NCI-H1930 (cell line): ENCODE measurements at places on chromosomes 3 and 15.

- DNase-seq, result no peak
Observed at GRCh38 chr3:153338487-153338886, 176.5 kb downstream of the RAP2B start.

- DNase-seq, result no peak
Observed at GRCh38 chr15:99732751-99733267, 428 bp downstream of the LYSMD4 start.

DNA sequence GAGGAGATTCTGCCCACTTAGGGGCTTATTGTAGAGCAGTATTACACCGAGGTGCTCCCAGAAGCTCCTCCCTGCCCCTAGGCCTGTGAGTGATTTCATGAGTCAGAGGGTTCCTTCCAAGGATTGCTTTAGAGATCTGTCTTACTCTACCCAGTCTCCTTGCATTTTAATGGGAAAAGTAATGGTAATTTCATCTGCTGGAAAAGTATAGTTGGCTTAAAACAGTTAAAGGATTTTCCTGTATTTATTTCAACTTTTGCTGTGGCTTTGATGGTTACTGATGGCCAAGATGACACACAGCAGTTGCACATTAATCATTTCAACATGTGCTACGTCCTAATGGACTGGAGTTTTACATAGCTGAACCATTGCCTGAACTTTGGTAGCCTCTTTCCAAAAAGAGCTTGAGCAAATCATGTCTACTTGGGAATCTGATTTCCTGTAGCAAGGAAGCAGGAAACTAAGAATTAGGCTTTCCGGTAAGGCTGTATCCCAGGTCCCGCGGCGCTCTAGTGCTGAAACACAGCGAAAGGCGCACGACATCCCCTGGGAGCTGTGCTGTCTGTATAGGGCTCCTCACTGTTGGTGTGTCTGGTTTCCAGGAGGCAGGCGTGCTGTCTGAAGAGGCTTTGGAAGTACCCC, 9.2 kb upstream of the PGPEP1L start:
- DNase-seq, result no peak

DNA sequence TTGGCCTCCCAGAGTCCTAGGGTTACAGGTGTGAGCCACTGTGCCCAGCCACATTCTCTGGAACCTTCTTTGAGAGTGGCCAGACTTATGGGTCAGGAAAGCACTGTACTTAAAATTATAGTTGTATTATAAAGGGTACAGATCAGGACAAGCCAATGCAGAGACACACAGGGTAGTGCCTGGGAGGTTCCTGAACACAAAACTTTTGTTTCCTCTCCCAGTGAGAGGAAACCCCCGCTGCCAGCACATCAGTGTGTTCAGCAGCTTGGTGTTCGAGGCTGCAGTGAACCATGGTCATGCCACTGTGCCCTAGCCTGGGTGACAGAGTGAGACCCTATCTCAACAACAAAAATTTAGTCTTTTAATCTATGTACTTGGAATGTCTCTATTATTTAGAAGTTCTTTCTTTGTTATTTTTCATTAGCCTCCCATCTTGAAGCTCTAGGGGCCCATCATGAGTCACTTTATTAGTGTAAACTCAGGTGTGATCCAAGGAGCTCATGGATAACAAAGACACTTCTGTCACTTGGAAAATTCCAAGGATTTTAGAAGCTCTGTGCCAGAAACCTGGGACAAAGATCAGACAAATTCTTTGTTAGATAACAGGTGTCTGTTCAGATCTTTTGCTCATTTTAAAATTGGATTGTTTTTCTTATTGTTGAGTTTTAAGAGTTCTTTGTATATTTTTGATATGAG, 7.8 kb downstream of the BLOC1S6 start:
- no peak for DNase-seq

- DNase-seq, result no peak
Observed at GRCh38 chr3:155281912-155282311, 11.6 kb downstream of the STRIT1 start.

DNA sequence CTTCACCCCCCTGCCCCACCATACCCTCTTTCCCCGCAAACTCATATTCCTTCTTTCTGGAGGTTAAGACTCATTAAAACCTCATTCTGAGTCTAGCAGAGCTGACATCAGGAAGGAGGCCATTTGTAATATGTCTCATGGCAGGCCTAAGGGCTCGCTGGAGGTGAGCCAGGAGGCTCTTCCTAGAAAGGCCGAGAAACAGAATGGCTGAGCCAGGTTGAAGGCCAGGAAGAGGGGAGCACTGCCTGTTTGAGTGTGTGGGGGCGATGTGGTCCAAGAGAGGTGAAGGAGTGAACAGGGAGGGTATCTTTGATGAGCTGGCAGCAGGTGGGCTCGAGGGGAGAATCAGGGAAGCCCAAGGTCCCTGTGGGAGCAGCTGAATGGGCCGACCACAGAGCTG, 317.3 kb downstream of the TLE3 start:
- no peak for DNase-seq

DNA sequence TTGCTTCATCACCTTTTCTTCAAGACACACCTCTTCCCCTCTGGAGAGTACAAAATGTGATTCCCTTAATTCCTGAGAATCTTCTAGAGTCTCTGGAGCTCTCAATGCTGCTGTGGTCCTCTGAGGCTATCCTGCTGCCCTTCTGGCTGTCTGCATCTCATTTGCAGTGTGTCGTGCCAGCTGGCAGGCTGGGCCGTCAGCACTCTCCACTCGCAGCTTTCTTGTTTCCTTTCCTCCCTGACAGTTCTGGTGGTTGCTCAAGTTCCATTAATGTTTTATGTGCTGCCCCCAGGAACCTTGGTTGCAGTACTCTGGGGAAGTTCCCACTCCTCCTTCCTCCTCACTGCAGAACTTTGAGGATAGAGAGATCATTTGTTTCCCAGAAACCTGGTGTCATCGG, 210.8 kb upstream of the ROPN1 start:
- no peak for DNase-seq

- DNase-seq, result no peak
Observed at GRCh38 chr3:179526482-179526881, 36.2 kb upstream of the ACTL6A start.
